ENCODE measurements at places on chromosomes 5 and 9.

DNA sequence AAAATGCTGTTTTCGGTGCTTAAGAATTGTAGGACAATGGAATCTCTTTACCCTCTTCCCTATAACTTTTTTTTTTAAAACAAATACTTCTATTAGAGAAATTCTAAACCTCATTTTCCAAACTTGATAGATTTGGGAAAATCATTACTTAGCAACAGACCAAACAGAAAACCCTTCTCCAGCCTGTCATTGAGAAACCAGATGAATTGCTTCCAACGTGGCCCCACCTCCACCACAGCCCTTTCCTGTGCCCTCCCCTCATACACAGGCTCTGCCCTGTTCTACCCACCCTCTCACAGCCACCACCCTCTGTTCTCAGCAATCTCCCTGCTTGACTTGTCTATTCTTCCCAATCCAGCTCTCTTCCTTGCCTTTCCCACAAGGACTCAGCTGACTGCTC, 221.2 kb downstream of the DMRT2 start:
- no peak for DNase-seq

GRCh38 chr9:26054600-26055520, 376.6 kb upstream of the TUSC1 start:
- DNase-seq, result peak; percentile 71

DNA sequence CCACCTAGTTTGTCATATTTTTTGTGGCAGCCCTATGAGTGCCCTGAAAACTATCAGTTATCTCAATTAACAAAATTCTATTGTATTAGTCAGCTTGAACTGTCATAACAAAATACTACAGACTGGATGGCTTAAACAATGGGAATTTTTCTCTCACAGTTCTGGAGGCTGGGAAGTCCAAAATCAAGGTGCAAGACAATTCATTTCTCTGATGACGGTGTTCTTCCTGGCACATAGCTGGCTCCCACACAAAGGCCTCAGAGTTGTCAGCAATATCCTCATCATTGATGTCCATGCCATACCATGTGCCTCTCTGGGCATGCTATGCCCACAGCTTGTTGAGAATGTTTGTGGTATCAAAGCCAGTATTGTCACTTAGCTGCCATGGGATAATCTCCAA, 691.9 kb downstream of the NR2F1-AS1 start:
- no peak for DNase-seq

DNA sequence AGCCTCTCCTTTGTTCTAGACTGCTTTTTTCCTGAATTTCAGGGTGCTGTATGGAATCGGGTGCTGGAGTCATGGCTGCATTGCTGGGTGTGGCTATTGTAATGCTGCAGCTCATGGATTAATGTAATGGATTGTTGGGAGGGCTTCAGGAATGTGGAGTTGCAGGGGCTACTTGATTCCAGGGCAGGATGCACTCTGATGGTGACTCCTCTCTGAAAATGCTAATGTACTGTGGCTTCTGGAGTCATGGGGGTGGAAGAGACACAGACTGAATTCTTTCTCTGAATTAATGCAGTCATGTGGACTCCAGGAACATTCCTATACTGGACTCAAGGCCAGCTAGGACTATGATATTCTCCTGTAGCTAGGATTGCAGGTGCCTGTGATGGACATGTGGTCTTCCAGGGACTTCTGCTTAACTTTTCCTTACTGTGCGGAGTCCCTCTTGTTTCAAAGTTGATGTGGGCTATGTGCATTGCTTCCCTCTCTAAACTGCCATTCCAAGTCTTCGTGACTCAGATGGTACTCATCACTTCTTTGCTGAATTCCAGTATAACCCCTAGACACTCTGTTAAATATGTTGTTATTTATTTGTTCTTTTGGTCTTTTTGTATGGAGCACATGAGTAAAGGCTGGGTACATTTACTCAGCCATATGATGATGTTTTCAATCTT, 396.2 kb downstream of the KCTD16 start:
- DNase-seq, result peak; percentile 52

GRCh38 chr9:131800366-131800765, 60.5 kb upstream of the RAPGEF1 start:
- no peak for DNase-seq

- peak; percentile 5 for DNase-seq
These were observed 227.0 kb upstream of the DAP start for GRCh38 chr5:10987925-10988504.

DNA sequence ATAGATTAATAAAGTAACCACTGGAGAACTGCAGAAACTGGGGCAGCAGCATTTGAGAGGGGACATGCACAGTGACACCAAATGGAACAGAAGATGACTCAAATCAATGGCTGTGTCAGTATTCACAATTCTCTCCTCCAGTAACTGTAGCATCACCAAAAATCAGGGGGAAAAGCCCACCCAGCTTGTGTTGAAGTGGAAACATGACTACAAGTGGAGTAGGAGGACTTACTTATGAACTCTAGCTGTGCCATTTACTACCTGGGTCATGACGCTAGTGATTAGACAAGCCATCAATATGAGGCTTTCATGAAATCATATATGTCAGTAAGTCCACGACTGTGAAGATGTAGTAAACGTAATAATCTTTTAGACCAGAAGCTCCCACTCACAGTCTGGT, 199.8 kb upstream of the PTGER4 start:
- no peak for DNase-seq

DNA sequence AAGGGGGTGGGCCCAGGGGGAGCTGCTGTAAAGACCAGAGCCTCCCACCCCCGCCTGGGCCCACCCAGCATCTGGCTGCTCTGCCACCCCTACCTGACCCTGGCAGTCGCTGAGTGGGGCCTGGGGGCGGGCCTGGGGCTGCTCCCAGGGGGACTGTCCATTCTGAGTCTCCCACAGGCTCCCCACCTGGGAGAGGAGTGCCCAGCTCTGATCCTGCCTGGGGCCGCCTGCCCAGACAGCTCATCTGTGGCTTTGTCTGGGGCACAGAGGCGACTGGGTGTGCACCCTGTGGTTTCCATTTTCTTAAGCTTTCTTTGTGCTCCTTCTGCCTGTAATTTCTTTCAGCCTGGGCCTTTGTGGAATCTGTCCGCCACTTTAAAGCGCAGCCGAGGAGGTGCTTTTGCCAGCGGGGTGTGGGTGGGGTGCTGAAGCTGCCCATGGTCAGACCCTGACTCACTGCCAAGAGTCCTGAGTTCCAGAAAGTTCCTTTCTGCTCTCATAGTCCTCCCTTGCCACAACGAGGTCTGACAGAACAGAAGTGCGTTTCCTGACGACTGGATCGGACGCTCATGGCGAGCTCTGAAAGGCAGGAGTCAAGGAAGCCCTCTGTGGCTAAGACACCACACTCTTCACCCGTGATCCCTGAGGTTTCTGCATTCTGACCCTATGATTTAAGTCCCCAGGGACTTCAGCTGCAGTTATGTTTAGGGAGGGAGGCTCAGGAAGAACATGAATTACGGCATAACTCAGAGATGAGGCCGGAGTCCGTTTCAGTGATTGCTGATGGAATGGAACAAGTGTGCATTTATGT, 225.0 kb downstream of the FANCC start:
- DNase-seq, result peak; percentile 86

- no peak for DNase-seq
These were observed 45.4 kb upstream of the TDRD7 start for GRCh38 chr9:97366476-97366875.

- DNase-seq, result no peak
These were observed 1.0 kb downstream of the CYSTM1 start for GRCh38 chr5:140176031-140176387.

DNA sequence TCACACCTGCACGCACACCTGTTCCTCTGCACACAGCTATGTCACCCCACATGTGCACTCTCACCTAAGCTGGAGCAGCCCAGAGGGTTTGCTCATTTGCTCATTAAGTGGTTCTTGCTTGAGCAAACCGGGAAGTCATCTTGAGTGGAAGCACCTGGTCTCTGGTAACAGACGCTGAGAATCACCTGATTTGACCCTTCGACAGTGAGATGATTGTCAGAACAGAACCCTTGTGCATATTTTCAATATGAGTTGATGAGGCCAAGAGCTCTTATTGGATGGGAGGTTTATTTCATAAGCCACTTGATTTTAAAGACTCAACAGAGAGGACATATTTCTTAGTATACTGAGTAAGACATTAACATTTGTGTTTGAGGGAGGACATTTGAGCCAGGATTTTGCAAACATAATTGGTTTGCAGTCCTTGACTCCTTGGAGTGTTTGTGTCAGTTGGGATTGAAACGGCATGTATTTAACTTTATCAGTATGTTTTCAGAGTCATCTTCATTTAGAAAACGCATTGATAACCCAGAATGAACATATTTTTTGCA, 22.1 kb upstream of the LPCAT1 start:
- no peak for DNase-seq

DNA sequence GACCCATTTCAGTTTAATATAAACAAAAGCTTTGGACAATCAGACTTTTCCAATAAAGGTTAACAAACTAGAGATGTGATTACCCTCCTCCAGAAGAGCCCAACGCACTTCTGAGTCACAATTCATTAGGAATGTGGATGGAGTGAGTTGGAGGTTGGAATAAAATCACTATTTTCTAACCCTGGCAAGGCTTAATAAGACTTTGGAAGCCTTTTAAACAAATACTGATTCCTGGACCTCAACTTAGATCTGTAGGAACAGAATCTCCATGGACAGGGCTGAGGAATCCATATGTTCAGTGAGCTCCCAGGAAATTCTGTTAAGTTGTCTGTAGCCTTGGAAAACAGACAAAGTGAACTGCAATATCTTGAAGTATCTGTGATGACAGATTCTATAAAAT, 233.5 kb upstream of the ELL2 start:
- DNase-seq, result peak; percentile 60

DNA sequence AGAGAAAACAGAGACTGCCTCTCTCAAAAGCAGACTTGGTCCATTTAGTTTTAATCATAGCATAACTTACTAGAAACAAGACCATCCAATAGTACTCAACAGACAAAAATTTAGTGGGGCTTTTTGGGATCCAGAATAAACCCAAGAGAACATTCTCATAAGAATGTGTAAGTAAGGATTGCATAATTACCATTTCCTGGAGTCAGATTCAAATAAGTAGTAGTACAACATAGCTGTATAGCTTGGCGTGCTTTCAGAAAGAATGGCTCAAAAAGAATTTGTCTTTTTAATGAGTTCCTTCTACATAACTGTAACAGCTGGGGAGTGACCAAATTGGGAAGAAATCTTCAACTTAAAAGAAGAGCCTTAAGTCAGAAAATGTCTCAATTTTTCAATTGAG, 145.4 kb downstream of the DENND1A start:
- peak; percentile 96 for DNase-seq

- DNase-seq, result peak; percentile 36
These were observed 21.9 kb downstream of the TTC1 start for GRCh38 chr5:160030631-160031377.

- DNase-seq, result peak; percentile 53
These were observed 12.4 kb upstream of the CYFIP2 start for GRCh38 chr5:157253547-157253946.

DNA sequence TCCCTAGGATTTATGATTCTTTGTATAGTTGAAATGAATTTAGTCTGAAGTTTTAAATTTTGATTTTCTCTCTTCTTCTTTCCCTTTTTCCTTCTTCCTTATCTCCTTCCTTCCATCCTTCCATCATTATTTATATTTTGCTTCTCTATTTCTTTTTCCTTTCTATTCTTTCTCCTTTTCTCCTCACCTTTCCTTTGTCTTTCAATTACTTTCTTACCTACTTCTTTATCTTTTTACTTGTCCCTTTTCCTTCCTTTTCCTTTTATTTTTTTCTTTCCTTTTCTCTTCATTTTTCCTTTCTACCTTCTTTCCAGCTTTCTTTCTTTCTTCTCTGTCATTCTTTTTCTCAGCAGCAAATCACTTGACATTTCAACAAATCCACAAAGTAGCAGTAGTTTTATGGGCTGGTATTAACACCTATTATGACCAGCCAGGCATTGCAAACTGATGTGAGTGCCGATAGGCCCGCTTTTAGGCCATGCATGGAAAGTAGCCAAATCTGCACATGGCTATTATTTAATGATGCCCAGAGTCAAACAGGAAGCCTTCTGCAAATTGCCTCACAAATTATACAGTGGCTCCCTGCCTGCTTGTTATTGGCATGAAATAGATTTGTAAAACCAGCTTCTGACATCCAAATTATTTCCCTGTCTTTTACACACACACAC, 37.1 kb upstream of the NR3C1 start:
- peak; percentile 21 for DNase-seq

- DNase-seq, result peak; percentile 13
These were observed 362.6 kb upstream of the SMC2 start for GRCh38 chr9:103731541-103731940.

GRCh38 chr9:5193345-5193744, 7.9 kb upstream of the INSL6 start:
- no peak for DNase-seq

GRCh38 chr9:120927269-120928014, 846 bp upstream of the TRAF1 start:
- no peak for DNase-seq

DNA sequence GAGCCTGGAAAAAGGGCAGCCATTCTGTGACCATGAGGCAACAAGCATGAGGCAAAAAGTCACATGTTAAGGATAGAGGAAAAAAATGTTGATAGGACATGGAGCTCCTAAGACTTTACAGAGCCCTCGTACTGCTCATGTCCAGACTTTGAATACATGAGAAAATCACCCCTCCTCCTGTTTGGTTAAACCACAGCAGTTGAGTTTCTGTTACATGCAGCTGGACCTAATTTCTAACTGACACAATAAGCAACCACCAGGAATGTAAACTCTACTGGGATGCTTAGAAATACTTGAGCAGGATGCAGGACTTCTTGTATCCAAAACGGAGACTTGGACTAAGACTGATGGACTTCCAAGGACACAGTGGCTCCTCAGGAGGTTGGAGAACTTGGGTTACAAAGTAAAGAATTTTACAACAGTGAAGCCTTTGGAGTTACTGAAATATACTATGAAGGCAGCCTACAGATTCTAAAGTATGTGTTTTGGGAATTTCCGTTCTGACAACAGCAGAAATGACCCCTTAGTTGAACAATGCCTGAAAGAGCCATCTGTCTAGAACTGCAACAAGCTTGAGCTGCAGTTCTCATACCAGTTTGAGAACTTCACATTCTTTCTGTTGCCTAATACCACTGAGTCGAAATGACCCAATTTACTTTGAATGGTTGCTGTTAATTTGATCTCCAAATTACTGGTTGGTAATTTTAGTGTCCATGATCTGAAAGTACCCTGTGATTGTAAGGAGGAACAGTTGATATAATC, 268.9 kb downstream of the PIK3R1 start:
- DNase-seq, result peak; percentile 89

DNA sequence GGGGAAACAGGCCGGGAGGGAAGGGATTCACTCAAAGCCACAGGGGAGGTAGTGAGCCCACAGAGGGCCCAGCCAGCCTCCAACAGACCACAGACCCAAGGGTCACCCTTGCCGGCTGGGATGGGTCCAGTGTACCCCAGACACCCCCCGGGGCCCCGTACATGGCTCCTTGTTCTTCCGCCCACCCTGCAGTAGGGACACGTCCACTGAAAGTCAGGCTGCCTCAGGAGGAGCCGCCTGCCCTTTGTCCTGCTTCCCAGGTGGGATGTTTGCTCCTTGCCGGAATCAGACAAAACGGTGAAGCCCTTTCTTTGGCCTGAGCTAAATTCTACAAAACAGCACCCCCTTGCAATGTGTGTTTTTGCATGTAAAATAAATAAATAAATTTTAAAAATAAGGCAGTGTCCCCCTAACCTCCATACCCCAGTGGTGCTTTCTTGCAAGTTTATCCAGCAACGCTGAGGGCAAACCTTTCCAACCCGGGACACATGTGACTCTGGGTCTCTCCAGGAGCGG, 25.8 kb downstream of the LHX3 start:
- no peak for DNase-seq

- no peak for DNase-seq
These were observed 634.0 kb downstream of the MAT2B start for GRCh38 chr5:164139423-164139822.

GRCh38 chr9:8261737-8262136, 462.2 kb upstream of the DMAC1 start:
- DNase-seq, result no peak
